ENCODE measurements at places on chromosomes 12 and 14.
A peak's percentile ranks its signal among the peaks of the same experiment; 100 is the strongest.

DNA sequence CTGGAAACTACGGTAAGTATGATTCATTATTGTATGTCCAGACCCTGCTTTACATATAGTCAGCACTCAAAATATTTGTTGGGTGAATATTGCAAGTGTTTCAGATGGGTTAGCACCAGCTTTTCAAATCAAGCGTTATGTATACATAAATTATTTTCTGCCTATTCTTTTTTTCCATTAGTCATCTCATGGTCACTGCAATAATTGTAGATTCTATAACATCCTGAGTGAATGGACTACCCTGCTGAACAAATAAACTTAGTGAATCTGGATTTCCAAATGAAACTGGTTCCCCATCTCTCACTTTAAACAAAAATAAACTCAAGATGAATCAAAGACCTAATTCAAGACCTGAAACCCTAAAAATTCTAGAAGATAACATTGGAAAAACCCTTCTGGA is 152.3 kb downstream of the DIO2 start:
- DNase-seq = no peak

DNA sequence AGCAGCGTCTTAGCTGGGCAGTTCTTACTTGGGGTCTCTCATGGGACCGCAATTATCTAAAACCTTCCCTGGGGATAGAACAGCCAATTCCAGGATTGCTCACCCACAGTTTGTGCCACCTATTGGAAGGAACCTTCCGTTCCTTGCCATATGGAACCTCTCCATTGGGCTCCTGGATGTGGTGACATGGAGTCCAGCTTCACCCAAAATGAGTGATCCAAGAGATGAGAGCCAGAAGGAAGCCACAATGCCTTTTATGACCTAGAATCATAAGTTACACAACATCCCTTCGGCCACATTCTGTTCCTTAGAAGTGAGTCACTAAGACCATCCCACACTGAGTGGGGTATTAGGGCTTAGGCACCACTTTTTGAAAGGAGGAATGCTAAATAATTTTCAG is 164.4 kb downstream of the FBXL14 start:
- no peak for DNase-seq

- DNase-seq = no peak
These were observed 239.0 kb downstream of the ADAMTS20 start for GRCh38 chr12:43312991-43313505.

DNA sequence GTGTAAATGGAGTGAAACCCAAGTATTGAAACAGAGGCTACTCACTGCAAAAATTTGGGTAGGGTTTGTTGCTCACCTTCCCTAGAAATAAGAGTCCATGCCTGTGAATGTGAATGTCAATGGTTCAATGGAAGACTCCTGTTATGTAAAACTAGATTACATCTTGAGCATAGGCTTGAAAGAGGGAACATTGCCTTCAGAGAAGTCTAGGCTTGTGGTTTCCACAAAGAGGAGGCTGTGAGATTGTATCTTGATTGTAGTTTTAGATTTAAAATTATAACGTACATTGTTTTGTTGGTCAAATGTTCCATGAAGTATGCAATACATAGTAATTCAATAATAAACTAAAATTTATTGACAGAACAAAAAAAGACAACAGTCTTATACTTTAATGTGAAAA is 413.7 kb upstream of the RPL10L start:
- DNase-seq = no peak

- no peak for DNase-seq
These were observed 49.9 kb downstream of the CATSPERB start for GRCh38 chr14:91681893-91682563.

GRCh38 chr14:61678975-61679374 is 16.3 kb upstream of the HIF1A start:
- peak; percentile 43 for DNase-seq

DNA sequence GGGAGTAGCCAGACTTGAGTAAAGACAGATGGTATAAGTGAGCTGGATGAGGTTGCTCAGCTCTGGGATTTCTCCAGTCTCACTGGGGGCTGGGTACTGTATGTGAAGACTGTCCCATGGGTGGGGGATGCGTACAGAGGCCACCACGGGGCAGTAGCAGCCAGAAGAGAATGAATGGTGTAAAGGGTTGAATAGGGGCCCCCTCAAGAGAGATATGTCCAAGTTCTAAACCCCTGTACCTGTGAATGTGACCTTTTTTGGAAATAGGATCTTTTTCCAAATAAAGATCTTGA is 21.8 kb upstream of the BCDIN3D start:
- no peak for DNase-seq

Measured in BE2C (cell line).